ENCODE measurements at places on chromosomes 1 and 21.
A peak's percentile ranks its signal among the peaks of the same experiment; 100 is the strongest.

GRCh38 chr1:182404781-182405180, 4.3 kb upstream of the TEDDM1 start:
- no peak for DNase-seq

GRCh38 chr1:31326461-31326860, 29.6 kb downstream of the ZCCHC17 start:
- no peak for DNase-seq

- DNase-seq = no peak
These were observed 33.9 kb upstream of the CAMK1G start for GRCh38 chr1:209549443-209550205.

- DNase-seq = peak; percentile 48
These were observed 1.2 kb downstream of the C2CD4D start for GRCh38 chr1:151838222-151839081.

DNA sequence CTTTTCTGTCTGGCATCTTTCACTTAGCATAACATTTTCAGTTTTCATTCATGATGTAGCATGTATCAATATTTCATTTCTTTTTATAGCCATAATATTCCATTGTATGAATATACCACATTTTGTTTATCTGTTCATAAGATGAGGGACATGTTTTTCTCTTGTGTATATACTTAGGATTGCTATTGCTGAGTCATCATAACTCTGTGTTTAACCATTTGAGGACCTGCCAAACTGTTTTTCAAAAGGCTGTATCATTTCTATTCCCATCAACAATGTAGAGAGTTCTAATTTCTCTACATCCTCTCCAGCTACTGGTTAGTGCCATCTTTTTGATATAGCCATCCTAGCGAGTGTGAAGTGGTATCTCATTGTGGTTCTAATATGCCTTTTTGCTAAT, 26.2 kb downstream of the MPZL1 start:
- DNase-seq = no peak

- DNase-seq = peak; percentile 91
These were observed 40.9 kb upstream of the TMEM52 start for GRCh38 chr1:1959840-1960479.

- DNase-seq = peak; percentile 24
These were observed 51.6 kb downstream of the ETS2 start for GRCh38 chr21:38857152-38857825.

- DNase-seq = no peak
These were observed 4.7 kb downstream of the C1orf174 start for GRCh38 chr1:3895279-3895950.

GRCh38 chr1:4700801-4701200, 46.4 kb downstream of the AJAP1 start:
- peak; percentile 57 for DNase-seq

DNA sequence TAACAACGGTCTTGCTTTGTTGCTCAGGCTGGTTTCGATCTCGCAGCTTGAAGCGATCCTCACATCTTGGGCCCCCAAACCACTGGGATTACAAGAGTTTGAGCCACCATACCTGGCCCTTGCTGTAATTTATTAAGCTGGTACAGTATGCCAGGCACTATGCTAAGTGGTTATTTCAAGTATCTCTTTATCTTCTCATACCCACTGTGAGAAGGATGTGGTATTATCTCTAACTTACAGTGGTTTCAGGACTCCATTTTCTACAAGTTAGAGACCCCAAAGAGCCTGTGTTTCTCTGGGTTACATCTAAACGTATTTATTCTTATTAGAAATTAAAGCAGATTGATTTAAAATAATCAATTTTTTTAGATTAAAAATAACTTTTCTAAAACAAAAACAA, 8.1 kb upstream of the ST3GAL3 start:
- DNase-seq = no peak

GRCh38 chr1:218659911-218660677, 315.0 kb downstream of the TGFB2 start:
- DNase-seq = no peak

- DNase-seq = no peak
These were observed 55.0 kb downstream of the MPZL1 start for GRCh38 chr1:167776616-167777268.

DNA sequence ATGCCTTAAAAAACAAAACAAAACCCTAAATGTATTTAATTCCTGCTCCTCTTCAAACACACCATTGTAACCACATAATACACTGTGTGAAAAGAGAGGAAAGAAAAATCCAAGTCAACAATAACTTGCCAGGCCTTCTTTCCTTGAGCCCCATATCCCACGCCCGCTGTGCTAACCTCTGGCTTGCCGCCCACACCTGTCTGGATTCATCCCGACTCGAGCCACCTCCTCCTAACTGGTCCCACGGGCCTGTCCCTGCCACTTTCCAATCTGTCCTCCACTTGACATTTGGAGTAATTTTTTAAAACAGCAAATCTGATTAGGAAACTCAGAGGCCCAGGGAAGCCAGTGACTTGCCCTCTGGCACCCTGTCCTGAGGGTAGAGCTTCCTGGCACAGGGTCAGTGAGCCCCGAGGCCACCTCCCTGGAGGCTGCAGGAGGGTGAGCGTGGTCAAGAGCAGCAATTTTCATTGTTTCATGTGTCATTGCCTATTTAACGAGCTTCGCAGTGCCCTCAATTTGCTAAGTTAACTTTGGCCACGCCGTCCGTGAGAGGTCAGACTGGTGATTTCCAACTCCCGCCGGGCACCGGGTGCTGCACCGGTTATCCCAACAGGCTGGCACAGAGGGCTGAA, 54.1 kb downstream of the B3GALT5 start:
- DNase-seq = no peak

- no peak for DNase-seq
These were observed 36.7 kb upstream of the RASAL2 start for GRCh38 chr1:178057141-178057765.

DNA sequence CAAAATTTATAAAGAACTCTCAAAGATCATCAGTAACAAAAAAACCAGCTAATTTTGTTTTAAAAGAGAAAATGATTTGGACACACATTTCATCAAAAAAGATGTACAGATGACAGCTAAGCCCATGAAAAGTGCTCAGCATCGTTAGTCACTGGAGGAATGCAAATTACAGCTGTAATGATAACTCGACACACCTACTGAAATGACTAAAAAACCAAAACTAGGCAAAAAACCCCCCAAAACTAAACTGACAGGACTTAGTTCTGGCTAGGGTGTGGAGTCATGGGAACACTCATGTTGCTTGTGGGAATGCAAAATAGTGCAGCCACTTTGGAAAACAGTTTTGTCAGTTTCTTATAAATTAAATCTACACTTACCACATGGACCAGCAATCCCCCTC, 59.5 kb downstream of the CNIH3 start:
- DNase-seq = no peak

- DNase-seq = no peak
These were observed 19.1 kb downstream of the ASTN1 start for GRCh38 chr1:177145106-177146070.

- no peak for DNase-seq
These were observed 15.3 kb upstream of the ZNF644 start for GRCh38 chr1:91036894-91037829.

All from RPMI8226 (cell line).